ENCODE measurements at places on chromosomes 4 and X.

GRCh38 chr4:108126806-108127205 lies 41.9 kb downstream of the LEF1 start:
- no peak for DNase-seq

DNA sequence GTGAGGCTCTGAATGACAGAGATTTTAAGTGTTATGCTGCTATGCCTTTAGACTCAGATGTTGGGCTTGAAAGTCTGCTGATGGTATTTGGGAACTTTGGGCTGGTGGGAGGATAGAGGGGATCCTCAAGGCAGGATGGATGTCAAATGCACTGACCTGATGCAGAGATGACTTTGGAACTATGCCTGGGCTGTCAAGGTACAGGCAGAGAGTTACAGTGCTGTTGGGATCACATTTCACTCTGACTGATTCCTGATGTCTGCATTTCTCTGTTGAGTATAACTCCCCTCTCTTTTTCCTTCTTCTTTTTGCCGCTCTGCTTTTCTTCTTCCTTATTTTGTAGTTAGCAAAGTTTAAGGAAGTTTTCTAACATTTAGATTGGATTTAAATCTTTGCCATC lies 271.8 kb upstream of the ARX start:
- no peak for DNase-seq

DNA sequence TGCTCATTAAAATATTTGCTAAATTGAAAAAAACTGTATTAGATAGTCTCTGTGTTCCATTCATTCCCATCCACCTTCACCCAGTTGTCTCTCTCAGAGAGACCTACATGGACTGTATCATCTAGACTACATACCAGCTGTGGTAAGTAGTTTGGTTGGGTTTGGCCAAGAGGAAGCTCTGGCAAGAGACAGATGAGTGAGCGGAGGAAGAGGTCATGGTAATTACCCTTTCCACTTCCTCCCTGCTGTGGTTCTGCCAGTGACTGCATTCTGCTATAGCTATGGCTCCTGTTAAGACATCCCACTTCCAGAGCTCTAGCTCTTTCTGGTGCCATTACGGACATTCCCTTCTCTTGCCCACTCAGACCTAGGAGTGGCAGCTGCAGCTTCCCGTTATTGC lies 239.0 kb upstream of the MID1 start:
- no peak for DNase-seq

- DNase-seq, result no peak
These were observed 684.9 kb downstream of the TRAM1L1 start for GRCh38 chr4:116400480-116400879.

DNA sequence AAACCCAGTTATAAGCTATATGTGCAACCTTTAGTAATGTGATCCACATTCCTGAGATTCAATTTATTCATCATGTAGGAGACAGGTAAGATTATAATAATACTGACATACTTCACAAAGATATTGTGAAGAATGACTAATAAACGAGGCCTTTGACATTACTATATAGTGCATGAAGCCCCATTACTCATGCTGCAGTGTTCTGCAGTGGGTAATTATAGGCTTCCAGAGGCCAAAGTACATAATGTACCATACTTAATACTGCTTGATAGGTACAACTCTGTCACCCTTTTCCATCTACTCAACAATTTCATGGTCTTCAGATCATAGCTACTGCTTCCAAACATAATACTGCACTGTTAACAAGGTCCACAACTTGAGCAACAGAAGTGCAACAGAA lies 68.9 kb downstream of the COL25A1 start:
- DNase-seq, result peak; percentile 21

DNA sequence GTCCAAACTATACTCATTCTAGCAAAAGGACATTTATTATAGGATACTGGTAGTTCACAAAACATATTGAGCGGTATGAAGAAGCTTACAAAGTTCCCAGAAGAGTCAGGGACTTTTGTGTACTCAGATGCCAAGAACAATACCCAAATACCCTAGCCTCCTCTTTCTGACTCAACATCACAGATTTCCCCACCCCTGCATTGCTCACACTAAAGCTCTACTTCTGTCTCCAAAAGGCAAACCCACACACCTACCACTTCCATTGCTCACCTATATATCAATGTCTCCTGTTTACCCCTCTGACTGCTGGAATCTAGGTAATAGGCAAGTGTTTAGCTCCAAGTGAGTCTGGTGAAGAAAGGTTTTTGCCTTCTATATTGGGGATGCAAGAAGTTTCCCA lies 100.7 kb upstream of the HCCS start:
- no peak for DNase-seq

DNA sequence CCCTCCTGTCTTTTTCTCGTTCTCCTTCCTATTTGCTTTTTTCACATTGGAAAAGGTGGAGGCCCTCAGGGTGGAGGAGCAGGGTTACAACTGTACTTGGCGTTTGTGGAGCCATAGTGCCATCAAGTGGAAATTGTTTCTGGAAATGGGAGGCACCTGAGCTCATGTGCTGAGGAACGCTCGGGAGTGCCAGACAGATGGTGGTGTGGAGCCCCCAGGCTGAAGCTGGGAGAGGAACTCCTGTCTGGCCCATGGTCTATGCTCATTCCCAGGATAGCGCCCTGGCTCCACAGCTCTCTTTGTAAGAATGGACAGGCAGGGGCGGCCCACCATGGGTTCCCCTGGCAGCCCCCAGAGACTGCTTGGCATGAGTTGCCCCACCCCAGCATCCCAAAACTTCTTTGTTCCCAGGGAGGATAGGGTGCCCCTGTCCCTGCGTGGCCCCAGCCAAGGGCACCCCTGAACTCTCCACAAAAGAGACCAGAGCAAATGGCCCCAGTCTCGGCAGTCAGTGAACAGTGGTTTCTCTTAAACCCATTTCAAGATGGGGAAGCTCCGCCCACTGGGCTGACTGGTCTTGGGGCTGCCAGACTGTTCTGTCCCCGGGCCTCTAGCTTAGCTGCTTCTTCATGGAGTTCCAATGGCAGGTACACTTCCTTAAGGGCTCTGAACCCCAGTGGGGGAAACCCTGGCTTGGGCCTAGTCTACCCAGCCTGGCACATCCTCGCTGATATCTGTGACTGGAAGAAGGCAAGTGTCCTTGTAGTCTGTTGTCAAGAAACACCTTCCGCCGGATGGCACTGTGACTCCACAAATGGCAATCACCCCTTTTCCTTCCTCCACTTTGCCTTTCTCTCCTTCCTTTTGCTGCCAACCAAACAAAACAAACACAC lies 70.1 kb downstream of the NBDY start:
- no peak for DNase-seq

- no peak for DNase-seq
These were observed 628.0 kb downstream of the IL1RAPL1 start for GRCh38 chrX:29215251-29215650.

DNA sequence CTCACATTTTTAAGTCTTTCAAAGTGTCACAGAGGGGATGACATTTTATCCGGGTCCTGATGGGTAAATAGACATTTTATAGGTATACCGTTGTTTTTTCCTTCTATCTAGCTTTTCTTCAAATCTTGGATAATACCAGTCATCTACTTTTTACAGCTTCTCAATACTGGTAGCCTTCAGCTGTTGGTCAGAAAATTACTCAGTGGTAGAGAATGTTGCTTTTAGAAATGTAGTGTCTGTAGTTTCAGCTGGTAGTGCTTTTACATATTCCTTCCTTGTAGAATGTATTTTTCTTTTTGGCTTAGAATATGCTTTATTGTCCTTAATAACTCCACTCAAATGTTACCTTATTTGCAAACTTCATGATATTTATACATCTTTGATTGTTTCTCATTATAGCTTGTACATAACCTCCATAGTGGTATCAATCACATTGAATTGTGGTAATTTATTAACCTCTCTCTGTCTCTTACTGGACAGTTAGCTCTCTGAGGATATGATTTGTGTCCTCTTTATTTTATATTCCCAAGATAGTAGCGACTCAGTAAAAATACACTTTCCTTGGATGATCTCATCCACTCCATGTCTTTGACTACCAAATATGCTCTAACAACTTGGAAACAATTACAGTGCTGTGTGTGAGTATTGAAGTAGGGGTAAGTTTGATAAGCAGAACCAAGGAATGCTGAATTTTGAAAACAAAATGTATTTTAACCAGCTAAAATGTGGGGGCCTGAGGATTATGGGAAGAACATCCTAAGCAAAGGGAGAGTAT lies 53.8 kb downstream of the RAP1GDS1 start:
- DNase-seq, result no peak

DNA sequence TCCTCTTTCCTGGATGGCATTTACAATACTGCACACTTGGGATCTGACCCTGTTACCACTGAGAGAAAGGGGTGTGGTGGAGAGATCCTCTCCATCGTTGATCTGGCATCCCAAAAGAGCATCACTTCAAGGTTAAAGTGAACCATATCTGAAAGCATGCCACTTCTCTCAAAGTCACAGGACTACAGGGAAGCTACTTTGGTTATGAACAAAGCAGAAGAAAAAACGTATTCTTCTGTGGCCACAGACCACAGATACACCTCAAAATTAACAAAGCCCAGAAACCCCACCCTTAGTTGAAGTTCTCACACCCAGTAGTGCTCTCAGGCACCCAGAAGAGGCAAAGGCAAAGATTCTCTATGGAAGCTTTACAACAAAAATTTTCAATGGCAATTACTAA lies 108.3 kb downstream of the JADE1 start:
- DNase-seq, result no peak

DNA sequence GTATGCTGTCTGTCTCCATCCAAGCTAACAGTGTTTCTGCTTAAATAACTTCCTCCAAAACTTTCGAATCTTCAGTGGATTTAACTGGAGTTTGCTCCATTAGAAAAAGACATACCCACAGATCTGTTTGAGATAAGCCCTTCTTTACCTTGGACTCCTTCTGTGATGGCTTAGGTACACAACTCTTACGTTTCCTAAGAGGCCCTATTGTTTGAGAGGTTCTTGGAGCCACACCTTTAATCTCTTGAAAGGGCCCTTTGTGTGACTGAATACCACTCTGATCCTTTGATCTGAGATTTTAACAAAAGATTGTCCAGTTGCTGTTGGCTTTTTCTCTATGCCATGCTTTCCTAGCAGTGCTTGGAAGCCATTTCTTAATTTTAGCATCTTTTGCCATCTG lies 92.5 kb downstream of the AKAP4 start:
- no peak for DNase-seq

DNA sequence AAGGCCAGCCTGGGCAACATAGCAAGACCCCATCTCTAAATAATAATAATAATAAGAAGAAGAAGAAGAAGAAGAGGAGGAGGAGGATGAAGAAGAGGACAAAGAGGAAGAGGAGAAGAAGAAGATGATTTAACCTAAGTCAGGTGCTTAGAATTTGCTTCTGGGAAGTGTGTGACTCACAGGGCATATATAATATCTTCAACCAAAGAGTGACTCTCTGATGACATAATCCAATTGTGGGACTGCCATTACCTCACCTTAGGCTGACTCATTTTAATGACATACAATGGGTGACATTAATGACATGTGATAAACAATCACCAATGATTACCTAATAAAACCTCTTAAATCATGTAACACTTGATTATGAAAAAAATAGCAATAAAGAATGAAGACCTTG lies 32.7 kb upstream of the MBTPS2 start:
- DNase-seq, result no peak

- no peak for DNase-seq
These were observed 315.5 kb downstream of the CAMK2D start for GRCh38 chr4:113446019-113446418.

DNA sequence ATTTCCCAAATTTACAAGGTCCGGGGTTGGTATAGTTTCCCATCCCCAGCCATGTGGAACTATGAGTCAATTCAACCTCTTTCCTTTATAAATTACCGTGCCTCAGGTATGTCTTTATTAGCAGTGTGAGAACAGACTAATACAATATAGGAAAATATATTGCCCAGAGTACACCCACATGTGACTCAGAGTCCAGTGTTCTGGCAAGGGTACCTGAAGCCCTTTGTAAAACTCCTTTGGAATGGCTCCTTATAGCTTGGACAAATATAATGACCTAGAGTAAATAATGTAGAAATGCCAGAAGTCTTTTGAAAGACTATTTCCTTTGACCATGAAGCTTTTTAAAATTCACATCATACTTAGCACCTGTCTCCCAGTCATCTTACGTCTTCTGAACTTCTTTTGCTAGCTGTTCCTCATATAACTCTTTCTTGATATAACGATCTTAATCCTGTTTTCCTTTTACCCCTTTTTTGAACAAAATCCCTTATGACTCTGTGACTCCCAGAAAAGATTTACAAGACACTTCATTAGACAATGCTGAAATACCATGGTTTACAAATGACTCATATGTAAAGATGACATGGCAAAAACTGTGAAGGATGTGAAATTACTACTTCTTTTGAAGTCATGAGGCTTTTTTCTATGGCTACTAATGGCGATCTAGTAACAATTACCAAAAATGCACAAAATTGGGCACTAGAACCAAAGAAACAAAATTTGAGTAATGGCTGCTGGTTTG lies 408.9 kb downstream of the NAP1L3 start:
- DNase-seq, result no peak

- peak; percentile 41 for DNase-seq
These were observed 177.8 kb upstream of the ETNPPL start for GRCh38 chr4:108940634-108941033.

- DNase-seq, result peak; percentile 85
These were observed at the start of gene SLC9A7 for GRCh38 chrX:46758956-46759644. Gene SLC9A7, minus strand, starts transcription at chrX:46759118. Its CDS starts 89 bp downstream, at chrX:46759029.

DNA sequence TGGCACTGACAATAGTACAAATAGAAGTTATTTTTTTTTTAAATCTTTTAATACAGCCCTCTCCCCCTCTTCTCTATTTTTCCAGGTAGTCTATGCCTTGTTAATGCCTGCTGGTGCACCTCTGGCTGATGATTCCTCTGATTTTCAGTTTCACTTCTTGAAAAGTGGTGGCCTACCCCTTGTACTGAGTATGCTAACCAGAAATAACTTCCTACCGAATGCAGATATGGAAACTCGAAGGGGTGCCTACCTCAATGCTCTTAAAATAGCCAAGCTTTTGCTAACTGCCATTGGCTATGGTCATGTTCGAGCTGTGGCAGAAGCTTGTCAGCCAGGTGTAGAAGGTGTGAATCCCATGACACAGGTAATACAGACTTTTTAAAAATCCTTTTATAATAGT lies 99.1 kb downstream of the USP9X start:
- no peak for DNase-seq

DNA sequence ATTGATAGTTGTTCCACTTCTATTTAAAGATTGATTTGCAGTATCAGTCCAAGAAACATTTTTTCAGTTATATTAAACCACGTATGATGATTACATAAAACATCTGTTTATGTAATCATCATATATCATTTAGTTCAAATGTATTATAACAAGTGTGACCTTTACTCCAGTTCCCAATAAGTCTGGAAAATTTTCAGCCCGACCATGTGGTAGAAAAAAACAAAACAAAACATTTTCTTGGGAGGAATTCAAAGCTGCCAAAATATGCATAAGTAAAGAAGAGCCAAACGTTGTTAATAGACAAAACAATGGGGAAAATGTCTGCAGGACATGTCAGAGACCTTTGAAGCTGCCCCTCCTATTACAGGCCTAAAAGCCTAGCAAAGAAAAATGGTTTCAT lies 709.1 kb downstream of the FAT4 start:
- DNase-seq, result peak; percentile 21

- peak; percentile 44 for DNase-seq
These were observed 5.7 kb downstream of the GPRIN3 start for GRCh38 chr4:89301902-89302301.

Measured in eye (tissue), 1 donor.